ENCODE measurements at places on chromosomes 1 and 21.

DNA sequence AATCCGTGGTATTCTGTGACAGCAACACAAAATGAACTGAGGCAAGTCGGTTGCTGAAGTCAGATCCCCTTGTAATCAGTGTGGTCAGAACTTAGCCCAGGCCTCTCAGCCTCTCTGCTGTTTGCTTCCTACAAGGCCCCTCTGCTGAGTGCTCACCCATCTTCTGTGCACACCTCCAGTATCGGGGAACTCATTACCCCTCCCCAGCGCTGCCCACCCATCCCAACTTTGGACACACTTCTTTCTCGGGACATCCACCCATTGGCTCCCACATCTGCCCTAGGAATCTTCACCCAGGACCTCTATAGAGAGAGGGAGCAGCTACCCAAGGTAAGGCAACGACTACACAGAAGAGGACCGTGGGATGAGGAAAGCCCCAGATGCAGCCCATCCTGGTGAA is 217.5 kb downstream of the MATN1 start:
- no peak for DNase-seq

- DNase-seq = no peak
Measured at GRCh38 chr1:151619489-151620093, 7.7 kb downstream of the SNX27 start.

- DNase-seq = no peak
Measured at GRCh38 chr1:223776826-223777454, 64.6 kb downstream of the CAPN2 start.

DNA sequence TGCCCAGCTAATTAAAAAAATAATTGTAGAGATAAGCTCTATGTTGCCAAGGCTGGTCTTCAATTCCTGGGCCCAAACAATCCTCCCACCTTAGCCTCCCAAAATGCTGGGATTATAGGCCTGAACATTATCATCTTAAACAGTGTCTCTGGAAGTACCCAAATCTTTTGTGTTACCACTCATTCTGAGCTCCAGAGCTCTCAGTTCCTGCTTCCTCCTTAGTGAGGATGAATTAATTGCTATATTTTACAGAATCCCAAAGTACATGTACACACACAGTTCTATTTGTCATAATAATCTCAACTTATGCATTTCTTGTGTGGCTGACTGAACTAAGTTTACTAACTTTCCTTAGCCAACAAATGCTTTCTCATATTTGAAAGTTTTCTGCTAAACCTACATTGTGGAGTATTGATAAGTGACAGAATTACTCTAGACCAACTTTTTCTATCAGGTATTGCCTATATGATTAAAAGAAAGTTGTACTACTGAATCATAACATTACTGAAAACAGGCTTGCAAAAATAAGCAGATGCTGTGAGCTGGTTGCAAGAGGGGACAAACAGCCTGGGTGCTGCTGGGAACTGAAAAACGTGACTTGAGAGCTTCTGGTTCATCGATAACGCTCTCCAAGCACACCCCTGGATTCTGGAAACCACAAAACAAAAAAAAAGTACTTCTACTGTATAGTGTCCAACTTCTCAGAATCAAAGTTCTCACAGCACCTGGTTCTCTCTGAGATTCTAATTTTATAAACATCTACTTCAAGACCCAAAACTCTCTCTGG is 15.3 kb downstream of the VAV3 start:
- no peak for DNase-seq

GRCh38 chr1:65958561-65959350 is 166.1 kb downstream of the PDE4B start:
- DNase-seq = no peak

DNA sequence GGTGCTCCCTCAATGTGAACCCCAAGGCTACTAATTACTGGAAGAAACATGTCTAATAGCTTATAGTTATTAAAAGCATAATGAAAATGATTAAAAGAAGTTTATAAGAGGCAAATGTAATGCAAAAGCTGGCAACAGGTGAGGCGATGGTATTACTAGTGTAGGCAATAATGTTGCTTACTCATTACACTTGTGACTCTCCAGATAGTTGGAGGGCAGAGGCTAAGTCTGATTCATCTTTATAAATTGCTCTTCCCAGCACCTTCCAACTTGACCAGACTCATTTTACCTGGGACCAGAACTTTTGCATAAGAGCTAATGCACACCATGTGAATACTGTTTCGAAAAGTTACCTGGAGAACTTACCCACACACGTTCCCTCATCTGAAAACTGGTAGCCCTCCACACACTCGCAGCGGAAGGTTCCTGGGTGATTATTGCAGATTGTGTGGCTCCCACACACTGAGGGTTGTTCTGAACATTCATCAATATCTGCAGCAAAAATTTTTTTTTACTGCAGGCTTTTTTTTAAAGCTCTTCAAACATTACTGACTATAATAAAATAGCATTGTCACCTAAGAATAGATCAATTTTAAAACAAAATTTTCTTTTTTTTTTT is 48.0 kb downstream of the NID1 start:
- no peak for DNase-seq

DNA sequence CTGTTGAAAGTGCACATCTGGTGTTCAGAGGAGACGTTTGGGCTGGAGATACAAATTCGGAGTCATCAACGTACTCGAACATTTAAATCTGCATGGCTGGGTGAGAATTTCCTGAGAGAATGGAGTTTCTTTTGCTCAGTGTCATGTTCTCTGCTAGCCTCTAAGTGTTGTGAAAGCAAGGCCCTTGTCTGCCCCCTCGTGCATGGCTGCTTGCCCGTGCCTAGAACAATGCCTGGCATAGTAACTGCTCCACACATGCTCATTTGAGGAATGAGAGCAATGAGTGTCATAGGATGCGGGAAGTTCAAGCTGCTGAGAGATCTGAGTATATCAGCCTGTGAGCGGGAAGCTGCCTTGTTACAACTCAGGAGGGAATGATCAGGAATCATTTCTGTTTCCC is 171.1 kb upstream of the CSF3R start:
- no peak for DNase-seq

DNA sequence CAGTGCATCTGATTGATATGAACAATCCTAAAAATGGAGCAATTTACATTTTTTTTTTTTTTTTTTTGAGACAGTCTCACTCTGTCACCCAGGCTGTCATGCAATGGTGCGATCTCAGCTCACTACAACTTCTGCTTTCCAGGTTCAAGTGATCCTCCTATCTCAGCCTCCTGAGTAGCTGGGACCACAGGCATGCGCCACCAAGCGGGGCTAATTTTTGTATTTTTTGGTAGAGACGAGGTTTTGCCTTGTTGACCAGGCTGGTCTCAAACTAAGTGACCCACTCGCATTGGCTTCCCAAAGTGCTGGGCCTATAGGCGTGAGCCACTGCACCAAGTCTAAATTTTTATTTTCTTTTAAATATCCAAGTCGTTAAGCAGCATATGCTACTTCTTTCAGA is 109.0 kb downstream of the FAF1 start:
- DNase-seq = no peak

GRCh38 chr21:43623588-43623987 is 35.7 kb downstream of the HSF2BP start:
- DNase-seq = no peak

DNA sequence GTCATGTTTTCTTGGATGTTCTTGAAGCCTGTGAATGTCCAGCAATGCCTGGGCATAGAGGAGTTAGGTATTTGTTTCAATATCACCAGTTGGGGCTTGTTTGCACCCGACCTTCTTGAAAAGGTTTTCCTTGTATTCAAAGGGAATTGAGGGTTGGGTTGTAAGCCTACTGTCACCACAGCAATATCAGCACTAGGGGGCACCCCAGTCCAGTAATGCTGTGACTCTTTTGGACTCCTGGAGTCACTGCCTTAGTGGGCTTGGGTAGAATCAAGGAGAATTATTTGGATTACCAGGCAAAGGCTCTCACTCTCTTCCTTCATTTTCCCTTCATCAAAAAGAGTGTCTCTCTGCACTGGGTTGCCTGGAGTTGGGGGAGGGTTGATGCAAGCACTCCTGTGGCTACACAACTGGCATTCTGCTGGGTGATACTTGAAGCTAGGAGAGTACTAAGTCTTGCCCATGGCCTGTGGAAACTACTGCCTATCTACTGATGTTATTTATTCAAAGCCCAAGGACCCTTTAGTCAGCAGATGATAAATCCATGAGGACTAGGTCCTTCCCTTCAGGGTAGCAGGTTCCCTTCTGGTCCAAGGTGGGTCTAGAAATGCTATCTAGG is 34.5 kb downstream of the OR10R2 start:
- peak; percentile 33 for DNase-seq

GRCh38 chr1:59707178-59707791 is 107.5 kb upstream of the HOOK1 start:
- no peak for DNase-seq

GRCh38 chr21:33522297-33522952 is 19.5 kb downstream of the GART start:
- DNase-seq = no peak

GRCh38 chr1:225750420-225750819 is 27.2 kb upstream of the SRP9 start:
- no peak for DNase-seq

DNA sequence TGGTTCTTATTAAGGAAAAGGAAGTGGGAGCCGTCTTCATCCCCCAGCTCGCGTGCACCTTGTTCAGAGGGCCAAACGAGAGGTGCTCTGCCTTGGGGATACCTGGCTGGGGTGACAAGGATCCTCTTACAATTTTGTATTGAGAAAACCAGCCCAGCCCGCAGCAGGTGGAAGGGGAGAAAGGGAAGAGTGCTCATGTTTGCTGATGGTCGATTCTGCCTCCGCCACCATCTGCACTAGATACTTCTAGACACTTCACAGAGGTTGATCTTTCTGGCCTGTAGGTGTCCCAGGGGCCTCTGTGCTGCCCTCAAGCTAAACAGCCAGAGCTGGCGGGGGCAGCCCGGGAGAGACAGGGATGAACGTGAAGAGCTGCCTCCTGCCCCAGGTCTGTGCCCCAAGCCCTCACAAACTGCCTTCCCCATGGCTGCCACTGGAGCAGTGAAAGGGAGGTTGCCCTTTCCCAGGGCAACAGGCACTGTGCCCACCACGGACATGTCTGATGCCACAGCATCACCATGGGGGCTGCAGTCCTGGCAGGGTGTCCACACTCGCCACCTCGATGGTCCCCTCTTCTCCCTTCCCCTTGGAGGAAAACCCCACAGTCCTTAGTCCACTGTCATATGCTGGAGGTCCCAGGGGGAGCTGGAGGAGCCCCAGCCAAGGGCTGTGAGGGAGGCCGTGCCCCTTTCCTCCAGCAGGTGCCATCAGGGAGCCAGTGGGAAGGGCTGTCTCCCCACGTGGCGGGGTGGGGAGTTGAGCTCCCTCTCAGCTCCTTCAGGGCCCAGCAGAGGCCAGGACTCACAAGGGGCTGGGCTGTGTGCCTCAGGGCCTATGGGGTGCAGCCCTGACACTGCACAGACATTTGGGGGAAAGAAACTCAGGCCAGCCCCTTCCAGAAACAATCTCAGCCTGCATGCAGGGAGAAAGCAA is 8.1 kb downstream of the ADPRS start:
- no peak for DNase-seq

DNA sequence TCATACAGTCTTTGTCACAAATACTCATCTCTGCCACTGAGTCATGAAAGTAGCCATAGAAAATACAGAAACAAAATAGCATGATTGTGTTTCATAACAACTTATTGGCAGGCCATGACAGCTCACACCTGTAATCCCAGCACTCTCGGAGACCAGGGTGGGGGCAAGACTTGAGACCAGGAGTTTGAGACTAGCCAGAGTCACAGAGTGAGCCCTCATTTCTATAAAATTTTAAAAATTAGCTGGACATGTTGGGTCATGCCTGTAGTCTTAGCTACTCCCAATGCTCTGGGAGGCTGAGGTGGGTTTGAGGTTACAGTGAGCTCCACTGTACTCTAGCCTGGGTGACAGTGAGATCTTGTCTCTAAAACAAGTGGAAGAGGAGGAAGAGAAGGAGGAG is 411.1 kb downstream of the PCP4 start:
- no peak for DNase-seq

GRCh38 chr1:41626616-41627375 is 142.3 kb upstream of the EDN2 start:
- DNase-seq = peak; percentile 48

GRCh38 chr1:109151146-109151990 is 37.5 kb downstream of the ELAPOR1 start:
- DNase-seq = no peak

DNA sequence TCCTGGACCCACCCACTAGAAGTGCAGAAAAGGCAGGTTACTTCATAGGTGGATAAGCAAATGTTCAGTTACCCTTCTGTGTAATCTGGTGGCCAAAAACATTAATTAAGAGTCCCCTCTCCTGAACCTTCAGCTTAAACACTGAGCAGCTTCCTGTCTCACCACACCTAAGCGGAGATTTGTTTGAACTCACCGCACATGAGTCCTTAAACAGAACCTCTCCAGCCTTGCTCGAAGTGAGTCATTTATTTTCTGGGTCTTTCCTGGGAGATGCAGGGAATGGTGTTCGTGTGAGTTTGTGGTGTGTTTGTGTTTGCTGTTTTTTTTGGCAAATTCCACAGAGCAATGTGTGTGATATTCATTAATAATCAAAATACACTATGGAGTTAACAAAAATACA is 7.6 kb upstream of the FNBP1L start:
- DNase-seq = no peak

- no peak for DNase-seq
Measured at GRCh38 chr1:57254022-57254421, 169.8 kb downstream of the DAB1 start.

DNA sequence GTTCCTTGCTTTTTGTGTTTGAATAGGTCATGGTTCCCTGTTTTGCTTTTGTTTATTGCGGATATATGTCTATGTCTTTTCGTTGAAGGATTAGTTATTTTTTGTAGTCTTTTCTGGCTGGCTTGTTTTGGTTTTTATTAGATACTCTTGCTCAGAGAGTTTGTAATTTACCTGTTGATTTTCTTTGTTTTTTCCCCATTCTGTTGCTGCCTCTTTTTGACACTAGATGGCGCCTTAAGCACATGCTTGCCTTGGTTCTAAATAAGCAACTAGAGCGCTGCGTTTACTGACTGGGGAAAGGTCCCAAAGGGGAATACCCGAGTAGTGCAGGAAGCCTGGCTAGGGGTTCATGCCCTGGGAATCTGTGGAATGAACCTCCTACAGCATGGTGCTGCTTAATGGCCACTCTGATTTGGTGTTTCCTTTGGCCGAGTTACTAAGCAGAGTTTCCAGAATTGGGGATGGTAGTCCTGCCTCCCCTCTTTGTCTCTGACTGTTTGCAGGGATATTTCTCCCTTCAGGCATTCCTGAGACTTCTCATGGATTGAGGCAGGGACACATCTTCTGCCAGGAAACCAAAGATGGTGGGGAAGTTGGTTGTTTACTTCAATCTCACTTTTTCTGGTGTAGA is 143.2 kb downstream of the PTPRU start:
- no peak for DNase-seq

- no peak for DNase-seq
Measured at GRCh38 chr21:38931291-38931690, 125.6 kb downstream of the ETS2 start.

DNA sequence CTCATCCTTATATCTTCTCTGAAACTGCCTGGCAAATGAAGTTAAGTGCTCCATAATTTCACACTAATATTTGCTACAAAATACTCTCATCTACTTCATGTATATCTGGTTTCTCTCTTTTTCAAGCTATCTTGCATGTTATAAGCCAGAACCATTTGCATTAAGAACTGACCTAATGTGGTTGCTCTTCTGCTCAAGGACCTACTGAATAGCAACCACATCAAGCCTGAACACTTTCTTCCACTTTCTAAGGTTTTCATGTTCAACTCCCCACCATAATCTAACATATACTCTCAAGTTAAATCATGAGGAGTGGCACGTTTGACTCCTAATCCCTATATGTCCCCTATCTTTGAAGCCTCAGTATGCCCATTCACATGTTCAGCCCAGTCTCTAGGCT is 27.2 kb downstream of the RGS1 start:
- no peak for DNase-seq

GRCh38 chr1:235739124-235739523 is 89.5 kb upstream of the GNG4 start:
- no peak for DNase-seq
